GOT3 (cell line): ENCODE measurements at places on chromosomes 5 and 9.

DNA sequence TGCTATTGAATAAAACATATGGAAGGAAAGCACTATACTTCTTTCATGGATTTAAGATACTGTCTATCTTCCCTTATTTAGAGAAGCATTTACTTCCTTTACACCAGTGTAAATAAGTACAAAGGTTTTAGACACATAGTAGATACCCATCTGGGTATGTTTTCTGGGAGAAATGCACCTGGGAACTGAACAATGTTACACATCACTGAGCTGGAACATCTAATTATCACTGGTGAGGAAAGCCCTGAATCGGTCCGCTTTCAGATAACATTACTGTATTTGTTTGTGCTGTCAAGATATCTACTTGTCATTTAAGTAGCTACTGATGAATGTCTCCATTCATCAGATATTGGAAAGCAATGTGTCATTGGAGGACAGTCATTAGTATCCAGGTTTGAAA is 964.7 kb upstream of the PTPRD start:
- no peak for DNase-seq

GRCh38 chr5:150409638-150410523 is 2.8 kb downstream of the CD74 start:
- peak; percentile 73 for DNase-seq

GRCh38 chr9:105064248-105065097 is 136.5 kb upstream of the ABCA1 start:
- DNase-seq = peak; percentile 6

DNA sequence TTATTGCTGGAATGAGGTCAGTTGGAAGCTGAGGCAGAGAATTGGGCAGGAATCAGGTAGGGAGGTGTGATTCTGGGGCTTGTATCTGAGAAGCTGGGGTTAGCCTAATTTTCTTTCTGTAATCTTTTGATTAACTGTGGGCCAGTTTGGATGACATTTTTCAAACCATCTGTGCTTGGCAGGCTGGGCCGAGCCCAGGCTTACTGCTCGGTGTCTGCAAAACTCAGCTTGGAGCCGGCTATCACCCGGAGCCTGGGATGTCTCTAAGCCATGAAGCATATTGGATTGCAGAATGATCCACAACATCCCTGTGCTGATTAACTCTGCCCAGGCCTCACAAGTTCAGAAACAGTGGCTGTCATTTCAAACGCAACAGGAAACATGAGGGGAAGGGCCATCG is 26.5 kb downstream of the KCNMB1 start:
- no peak for DNase-seq

DNA sequence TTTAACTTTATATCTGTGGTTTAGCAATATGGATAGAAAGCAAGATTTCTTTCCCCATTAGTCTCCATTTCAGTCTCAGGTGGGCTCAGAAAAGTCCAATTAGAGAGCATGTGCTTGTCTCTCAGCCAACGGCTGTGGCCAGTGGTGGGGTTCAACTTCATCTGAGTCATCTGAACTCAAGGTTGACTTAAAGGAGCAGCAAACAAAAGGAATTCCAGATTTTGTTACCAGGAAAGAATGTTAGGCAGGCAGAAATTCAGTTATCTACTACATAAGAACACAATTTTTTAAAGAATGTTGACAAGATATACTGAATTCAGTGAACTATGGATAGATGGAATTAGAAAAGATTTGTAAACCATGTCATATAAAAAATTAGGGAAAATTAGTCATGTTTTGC is 784.1 kb downstream of the MAT2B start:
- no peak for DNase-seq

DNA sequence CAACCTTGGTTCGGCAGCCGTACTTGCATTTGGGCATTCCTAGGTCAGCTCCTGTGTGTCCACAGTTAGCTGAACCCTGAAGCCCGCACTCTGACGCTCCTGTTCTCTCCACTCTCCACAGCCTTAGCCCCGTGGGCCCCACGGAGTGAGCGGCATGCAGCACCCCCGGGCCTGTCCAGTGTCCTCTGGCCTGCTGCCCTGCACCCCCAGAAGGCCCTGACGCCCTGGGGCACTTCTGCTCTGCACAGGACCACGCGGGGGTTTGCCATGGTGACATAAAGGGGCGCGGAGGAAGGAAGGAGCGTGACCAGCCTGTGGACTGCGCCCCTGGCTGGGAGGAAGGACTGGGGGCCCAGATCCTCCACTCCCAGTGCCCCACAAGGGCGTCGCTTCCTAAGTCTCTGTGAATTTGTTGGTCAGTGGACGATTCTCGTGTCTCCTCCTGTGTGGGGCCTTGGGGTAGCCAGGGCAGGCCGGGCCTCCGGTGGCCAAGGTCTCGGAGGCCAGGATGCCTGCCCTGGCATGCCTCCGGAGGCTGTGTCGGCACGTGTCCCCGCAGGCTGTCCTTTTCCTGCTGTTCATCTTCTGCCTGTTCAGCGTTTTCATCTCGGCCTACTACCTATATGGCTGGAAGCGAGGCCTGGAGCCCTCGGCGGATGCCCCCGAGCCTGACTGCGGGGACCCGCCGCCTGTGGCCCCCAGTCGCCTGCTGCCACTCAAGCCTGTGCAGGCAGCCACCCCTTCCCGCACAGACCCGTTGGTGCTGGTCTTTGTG is 13.0 kb downstream of the NDST1 start:
- no peak for DNase-seq

- no peak for DNase-seq
Measured at GRCh38 chr9:110768886-110769285, 100.3 kb downstream of the MUSK start.

GRCh38 chr5:95725937-95726810 is 5.0 kb upstream of the RHOBTB3 start:
- no peak for DNase-seq

DNA sequence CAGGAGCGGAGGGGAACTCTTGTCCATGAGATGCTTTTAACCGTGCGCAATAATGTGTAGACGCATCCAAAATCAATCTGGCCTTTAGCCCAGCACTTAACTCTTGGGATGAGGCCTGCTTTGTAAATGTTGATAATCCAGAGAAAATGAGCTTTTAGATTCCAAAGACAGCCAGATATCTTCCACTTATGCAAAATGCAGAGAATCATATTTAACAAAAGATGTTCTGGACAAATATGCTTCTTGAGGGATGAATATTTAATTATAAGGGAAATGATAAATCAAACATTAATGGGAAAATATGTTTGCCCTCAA is 5.6 kb downstream of the S1PR3 start:
- DNase-seq = no peak

DNA sequence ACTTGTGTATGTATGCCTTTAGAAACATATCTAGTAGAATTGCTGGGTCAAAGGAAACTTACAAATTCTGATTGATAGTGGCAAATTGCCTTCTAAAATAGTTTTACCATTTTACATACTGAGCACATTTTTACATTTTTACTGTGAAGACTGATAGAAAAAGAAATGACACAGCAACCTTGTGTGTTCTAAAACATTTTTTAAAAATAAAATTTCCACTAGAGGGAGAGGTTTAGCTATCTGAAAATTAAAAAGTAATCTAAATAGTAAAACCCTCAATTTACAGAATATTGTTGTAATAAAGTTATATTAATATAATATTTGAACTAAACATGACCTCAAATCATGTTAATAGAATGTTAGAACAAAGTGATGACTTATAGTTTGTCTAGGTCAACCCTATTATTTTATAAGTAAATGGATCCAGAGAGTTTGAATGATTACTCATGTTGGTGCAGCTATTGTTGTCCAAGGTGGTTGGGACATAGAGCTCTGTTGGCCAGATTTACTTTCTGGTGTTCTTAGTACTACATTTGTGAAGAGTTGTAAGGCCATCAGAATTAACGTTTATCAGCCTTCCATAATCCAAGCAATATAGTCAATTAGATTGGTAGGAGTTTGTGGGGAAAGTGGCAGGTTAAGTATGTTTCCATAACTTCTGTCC is 17.2 kb downstream of the CENPP start:
- DNase-seq = no peak

GRCh38 chr9:88783711-88784083 is 207.6 kb upstream of the S1PR3 start:
- no peak for DNase-seq

DNA sequence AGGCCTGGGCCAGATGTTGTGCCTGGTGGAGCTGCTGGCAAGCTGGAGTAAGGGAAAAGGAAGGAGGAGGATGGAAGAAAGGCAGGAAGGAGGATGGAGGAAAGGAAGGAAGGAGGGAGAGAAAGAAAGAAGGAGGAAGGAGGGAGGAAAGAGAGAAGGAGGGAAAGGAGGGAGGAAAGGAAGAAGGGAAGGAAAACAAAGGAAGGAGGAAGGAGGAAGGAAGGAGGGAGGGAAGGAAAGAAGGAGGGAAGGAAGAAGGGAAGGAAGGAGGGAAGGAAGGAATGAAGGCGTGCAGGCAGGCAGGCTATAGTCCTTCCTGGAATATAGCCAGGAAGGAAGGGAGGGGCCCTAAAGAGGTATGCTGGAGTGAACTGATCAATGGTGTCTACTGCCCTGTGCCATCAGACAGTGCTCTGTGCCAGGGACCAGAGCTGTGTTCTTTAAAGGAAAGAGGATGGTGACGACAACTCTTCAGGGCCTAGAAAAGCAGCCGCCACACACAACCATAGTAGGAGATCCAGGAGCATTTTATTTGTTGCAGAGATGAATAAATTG is 61.4 kb upstream of the UBTD2 start:
- DNase-seq = no peak

- no peak for DNase-seq
Measured at GRCh38 chr5:170405817-170406216, 16.6 kb upstream of the KCNMB1 start.

DNA sequence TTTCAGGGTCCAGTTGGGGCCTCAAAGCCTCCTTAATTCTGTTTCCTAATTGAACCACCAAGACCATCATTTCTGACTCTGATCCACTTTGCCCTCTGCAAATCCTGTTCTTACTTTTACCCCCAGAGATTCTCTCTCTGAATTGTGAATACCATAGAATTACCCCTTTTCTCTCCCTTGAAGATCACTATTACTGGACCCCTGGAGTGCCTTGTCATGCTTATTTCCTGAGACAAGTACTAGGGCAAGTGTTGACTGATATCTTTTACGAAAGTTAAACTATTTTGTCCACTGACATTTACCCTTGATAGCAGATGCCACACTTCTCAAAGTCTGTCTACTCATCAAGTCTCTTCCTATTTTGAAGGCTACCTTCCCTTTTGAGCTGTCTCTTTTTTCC is 246.9 kb upstream of the PTGER4 start:
- DNase-seq = no peak

DNA sequence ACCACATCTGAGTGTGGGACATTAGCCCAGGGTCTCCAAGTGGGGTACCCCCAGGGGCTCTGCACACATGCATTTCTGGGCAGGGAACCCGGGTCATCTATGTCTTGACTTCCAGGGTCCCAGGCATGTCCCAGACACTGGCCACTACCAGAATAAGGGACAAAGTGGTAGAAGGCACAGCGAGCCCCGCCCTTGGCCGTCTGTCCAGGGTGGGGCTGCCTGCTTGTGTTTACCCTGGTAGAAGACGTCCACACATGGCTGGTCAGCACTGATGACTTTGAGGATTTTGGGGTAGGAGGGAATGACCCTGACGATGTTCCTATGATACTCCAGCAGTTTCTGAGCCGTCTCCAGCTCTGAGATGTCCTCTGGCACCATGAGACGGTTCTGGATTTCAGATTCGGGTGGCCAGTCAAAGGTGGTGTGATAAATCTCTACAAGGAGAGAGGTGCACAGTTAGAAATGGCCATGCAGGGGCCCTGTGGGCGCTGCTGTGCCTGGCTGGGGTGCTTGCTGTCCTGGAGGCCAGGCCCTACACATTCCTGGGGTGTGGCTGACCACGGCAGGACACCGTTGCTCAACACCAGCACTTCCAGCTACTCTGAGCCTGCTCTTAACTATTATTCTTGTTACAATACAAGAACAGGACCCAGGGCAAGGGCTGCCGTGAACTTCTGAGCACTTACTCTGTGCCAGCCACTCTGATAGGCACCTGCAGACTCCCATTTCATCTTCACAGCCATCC is 51.3 kb downstream of the AK8 start:
- DNase-seq = no peak

DNA sequence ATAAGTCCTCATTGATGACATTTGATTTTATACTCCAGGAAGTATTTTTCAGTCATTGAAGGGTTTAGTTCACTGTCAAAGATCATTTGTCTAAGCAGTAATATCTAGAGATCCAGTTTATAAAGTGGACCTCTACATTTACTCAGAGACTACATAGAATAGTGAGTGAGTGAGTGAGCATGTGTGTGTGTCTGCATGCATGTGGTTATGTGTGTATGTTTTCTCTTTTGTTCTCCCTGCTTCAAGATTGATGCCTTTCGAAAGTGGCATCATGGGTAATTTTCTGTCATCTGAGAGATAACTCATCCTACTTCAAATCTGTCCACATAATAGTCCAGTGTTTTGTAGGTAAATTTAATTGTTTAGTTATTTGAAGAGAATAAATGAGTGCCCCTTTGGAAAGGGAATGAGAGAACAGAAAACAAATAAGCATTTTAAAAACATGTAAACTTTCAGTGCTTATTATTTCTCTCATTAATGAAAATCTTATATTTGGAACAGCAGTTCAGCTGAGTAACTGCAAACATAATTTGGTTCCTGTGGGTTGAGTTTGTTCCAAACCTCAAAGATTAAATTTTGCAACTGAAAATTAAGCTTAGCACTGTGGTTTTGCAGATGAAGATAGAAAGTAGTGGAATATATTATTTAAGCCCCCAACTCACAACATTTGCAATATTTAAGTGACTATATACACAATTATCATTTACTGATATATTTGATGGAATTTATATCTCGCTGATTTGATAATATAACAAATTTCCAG is 1295.1 kb upstream of the C9orf72 start:
- no peak for DNase-seq

DNA sequence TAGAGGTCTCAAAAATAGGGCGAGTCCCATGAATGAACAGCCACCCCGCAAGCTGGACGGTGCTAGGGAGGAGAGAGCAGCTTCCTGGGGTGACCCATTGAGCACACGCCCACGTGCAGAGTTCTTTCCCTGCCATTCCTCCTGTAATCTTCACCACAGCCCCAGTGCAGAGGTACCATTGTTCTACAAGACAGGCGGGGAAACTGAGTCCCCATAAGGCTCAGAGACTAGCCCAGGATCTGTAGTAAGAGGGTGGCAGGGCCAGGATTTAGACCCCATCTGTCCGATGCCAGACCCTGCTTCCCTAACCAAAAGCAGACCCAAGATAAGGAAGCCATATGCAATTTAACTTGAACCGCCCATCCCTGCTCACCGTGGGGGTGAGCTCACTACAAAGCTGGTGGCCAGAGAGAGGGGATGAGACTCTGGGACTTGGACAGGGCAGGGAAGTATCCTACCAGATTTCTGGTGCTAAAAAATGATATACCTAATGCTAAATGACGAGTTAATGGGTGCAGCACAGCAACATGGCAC is 36.7 kb upstream of the ORM1 start:
- no peak for DNase-seq

- DNase-seq = no peak
Measured at GRCh38 chr5:38666668-38667498, 110.4 kb upstream of the LIFR start.

DNA sequence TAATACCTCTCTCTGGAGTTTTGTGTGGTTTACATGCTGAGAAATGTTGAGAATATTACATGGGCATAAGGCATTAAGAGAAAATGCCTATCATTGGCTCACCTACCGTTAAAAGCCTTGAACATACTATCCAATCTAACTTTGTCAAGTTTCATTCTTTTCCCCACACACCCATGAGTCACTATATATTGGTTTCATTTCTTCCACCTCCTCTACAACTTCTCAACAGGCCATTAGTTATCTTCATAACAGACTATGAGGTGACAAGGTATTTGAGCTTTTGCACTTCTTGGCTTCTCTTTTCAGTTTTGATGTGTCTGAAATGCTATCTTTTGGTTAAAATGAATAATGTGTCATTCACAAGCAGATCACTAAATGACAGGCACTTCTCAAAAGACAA is 288.0 kb downstream of the KCNN2 start:
- DNase-seq = no peak

GRCh38 chr5:36536616-36537005 is 69.8 kb upstream of the SLC1A3 start:
- DNase-seq = no peak
